ENCODE measurements at places on chromosomes 2 and 18.

DNA sequence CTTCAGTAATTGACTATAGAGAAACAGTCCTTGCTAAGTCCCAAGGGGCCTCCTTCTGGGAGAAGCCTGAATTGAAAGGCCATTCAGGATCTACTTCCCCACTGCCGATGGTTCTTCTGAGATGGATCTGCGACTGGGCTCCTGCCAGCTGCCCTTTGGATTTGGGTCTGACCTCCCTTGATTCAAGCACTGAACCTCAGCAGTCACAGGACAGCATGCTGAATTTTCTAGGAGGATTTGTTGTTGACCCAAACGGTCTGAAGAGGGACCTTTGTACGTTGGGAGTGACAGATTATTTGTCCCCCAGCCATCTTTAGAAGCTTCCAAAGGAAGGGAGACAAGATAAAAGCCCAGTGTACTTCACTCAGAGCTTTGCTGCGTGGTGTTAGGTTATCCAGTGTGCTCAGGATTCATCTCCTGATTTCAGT lies 67.1 kb downstream of the NXPH2 start:
- DNase-seq, result no peak

GRCh38 chr2:36373149-36373926 lies 17.8 kb downstream of the CRIM1 start:
- DNase-seq, result no peak

- DNase-seq, result peak; percentile 19
Observed at GRCh38 chr18:3525870-3526420, 76.0 kb downstream of the TGIF1 start.

DNA sequence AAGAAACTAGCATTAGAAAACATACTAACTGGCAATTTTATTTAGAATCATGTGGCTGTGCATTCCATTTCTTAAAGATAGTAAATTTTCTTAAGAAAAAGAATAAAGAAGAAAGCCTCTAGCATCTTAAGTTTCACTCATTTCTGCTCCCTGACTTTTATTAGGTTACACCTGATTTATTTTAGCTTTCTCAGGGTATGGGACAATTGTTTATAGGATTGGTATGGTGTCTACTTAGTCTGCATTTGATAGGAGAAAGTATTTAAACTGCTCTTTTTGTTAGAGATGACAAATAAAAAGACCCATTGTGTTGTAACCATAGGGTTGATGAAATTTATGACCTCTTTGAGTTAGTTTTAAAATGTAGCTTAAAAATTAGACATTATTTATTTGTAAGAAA lies 115.2 kb downstream of the PTPRM start:
- DNase-seq, result no peak

GRCh38 chr2:145198555-145198954 lies 678.6 kb upstream of the ZEB2 start:
- DNase-seq, result no peak

GRCh38 chr2:121598087-121598486 lies 51.2 kb downstream of the CLASP1 start:
- DNase-seq, result no peak

- no peak for DNase-seq
Observed at GRCh38 chr2:121245120-121245820, 39.7 kb downstream of the TFCP2L1 start.

DNA sequence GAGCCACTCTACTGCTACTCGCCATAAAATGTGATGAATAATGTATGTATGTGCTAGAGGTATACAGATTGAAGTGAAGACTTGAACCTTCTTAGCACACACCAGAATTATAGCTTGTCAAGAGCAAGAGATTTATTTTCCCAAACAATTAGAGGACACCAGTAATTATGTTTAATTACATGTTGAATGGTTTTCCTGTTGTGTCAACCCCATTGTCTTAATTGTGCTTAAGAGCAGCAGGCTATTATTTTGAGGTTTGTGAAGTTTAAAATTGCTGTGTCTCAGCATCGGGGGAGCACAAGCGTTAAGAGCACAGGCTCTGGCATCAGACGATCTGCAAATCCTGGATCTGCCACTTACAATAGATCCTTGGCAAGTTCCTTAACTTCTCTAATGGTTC lies 29.0 kb downstream of the KIF5C start:
- DNase-seq, result no peak

GRCh38 chr2:160582081-160582480 lies 88.5 kb upstream of the RBMS1 start:
- no peak for DNase-seq

DNA sequence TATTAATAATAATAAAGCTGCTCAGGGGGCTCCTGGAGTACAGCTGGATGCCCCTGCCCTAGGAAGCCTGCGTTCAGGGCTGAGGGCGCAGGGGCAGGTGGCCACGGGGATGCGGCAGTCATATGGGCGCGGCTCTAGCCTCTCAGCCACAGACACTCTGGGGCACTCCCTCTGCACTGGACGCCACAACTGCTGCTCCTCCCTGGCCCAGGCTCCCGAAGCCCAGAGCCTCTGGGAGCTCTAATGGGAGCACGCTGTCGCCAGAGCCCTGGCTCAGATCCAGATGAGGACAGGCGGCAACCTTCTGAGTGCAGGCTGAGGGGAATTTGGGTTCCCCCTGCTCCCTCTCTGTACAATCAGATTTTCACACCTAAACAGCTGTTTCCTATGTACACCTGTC lies 93.6 kb downstream of the MTCL1 start:
- peak; percentile 4 for DNase-seq

DNA sequence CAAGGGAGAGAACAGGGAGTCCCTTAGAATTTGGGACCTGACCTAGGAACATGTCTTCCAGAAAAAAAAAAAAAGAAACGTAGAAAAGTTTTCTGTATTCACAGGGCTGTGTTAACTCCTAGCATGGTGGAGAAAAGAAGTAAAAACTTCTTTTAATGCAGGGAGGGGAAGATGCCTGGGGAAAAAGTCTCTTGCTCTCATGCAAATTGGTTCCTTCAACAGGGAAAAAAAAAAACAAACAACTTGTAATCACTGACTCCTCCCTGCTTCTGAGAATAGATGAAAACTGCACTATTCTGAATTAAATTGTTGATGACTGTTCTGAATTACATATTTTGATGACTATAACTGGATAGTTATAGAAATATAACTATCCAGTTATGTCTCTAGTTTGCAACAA lies 933.2 kb downstream of the TRIB2 start:
- DNase-seq, result no peak

GRCh38 chr18:28716338-28716737 lies 539.4 kb upstream of the CDH2 start:
- no peak for DNase-seq

- DNase-seq, result no peak
Observed at GRCh38 chr18:55573386-55573785, 14.6 kb downstream of the TCF4 start.

DNA sequence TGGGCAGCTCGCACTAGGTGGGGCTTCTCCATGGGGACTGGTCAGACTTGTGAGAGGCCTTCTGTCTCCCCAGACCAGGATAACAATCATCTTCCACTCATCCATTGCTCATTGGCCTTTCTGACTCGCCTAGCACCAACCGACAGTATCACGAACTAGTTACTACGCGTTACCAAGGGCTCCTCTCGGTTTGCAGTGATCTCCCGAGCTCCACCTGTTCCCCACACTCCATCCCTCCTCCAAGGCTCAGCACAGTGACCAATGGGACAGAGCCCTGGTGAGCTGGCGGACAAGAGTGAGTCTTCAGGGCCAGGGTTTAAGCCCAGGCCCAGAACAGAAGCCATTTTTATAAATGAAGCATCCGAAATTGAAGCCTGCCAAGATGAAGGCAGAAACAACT lies 42.8 kb upstream of the SMAD7 start:
- DNase-seq, result no peak

DNA sequence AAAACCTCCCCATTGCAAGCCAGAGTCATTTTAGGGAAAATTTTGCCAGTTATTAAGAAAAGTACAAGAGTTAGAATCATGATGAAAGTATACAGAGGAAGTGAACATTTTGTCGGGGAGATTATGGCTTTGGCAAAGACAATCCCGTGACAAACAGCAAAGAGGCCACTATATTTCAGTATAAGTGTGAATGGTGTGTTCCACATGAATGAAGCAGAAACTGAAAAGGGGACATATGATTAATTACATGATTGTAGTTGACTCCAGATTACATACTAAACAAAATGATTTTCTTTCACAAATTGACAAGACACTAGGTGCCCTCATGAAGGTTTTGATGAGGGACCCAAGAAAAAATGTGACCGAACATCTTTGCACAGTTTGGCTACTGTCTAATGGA lies 42.0 kb downstream of the SP140 start:
- DNase-seq, result no peak

DNA sequence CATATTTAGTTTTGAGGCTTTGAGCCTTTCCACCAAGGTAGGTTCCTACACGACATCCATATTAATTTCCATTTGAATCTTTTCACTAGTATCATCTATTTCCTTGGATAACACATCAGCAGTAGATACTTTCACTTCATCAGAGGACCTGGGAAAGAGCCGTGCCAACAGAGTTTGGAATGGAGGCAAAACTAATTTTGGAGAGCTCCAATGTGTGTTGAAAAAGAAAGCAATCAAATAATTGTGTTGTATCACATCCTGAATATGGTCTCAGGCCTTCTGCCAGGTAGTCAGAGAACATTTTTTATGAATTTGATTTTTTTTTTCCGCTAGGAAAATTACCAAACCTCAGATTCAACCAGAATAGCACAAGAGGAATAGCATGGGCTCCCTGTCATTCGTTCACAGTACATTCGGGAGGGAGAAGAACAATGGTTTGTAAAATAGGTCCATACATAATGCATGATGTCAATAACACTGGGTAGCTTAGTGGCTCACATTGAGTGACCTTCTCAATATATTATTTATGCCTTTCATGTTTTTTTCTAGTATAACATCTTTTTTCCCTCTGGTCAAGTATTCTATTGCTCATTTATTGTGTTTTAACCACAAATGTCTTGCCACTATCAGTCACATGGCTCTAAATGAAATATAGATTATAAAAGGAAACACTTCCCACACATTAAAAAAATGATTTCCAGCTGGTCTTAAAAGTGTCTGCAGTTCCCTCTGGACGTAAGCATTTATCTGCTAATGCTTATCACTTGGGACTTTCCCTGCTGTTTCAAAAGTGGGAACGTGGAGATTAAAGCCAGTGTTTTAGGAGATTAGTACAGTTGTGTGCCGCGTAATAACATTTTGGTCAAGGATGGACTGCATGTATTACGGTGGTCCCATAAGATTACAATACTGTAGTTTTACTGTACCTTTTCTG lies 68.6 kb upstream of the RAPH1 start:
- no peak for DNase-seq

DNA sequence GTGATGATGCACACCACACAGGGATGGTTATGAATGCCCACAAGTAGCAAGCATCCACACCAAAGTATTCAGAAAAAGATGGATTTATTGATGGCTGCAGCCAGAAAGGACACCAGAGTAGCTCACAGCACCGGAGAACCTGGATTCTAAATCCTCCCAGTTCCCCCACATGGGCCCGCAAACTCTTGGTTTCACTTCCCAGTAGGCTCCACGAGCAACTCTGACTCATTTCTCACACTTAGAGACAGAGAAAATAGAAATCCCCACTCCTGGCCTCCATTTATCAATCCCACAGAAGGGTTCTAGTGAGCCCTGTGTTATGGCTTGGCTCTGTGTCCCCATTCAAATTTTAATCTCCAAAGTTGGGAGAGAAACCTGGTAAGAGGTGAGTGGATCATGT lies 426.7 kb upstream of the MYT1L start:
- DNase-seq, result no peak

DNA sequence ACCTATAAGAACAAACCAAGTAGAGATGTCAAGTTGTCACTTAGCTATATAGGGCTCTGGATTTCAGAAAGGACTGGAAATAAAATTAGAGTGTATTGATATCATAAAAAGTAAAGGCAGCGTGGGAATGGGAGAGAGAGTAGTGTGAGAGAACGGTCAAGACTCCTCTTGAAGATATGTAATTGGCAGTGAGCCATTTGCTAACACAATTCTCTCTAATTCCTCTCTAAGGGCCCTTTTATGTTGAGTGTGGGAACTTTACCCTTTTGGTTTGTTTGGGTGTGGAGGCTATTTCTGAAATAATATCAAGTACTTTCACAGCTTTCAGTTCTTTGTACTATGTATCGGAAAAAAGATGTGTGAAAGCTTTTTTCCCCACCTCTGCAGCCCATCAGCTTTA lies 196.8 kb downstream of the LRRTM4 start:
- no peak for DNase-seq

DNA sequence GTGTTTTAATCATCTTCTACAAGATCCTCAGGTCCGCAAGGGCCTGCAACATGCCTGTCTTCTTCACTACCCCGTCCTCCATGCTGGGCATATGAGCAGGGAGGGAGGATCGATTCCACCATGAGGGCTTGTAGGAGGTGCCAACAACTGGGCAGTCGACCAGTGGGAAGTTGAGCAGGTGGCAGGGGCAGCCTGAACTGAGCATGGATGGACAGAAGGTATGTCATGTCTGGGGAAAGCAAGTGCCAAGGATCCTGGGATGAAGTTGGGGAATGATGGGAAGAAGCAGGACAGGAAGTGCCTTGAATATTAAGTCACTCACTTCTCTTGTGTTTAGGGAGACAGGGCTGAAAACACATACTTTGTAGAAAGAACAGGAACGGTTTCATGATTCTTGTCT lies 44.7 kb downstream of the CTIF start:
- no peak for DNase-seq

DNA sequence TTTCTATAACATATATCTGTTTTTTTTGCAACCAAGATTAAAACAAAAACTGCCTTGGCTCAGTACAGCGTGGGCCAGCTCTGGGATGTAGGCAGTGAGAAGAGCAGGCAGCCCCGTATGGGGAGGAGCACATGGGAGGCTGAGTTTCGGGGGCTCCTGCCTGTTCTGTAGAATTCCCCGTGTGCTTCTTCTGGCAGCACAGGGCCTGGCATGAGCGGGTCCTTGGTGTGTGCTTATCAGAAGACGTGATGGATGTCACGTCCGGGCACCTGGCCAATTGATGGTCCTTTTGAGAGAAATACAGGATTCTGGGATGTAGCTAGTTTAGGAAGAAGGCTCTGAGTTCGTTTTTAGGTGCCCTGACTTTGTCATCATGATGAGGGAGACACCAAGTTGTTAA lies 16.2 kb downstream of the IMPA2 start:
- DNase-seq, result no peak

Measured in NCI-H187 (cell line).